ENCODE measurements at places on chromosomes 3 and 15. TPM values are rescaled to one million over a fixed set of nuclear protein-coding genes. Genes with fewer than 3 reads are reported as not detected.

Gene WDR5B
- 4.9 TPM for total RNA-seq

Gene ARGFX
- total RNA-seq = not detected

Gene FRMD4B
- total RNA-seq = 174 TPM

Gene VILL
- total RNA-seq = 5.8 TPM

Gene PLSCR2
- total RNA-seq = not detected

Gene ACTRT3
- 4.9 TPM for total RNA-seq

Gene TMIE
- total RNA-seq = under 0.01 TPM

Gene C3orf20
- not detected for total RNA-seq

Gene IL17RE
- total RNA-seq = 0.33 TPM
